ENCODE measurements at places on chromosomes 12 and 14.

GRCh38 chr12:33546004-33546403 is 106.4 kb upstream of the SYT10 start:
- no peak for DNase-seq

- no peak for DNase-seq
Measured at GRCh38 chr12:89523843-89524540, 604 bp downstream of the GALNT4 start.

DNA sequence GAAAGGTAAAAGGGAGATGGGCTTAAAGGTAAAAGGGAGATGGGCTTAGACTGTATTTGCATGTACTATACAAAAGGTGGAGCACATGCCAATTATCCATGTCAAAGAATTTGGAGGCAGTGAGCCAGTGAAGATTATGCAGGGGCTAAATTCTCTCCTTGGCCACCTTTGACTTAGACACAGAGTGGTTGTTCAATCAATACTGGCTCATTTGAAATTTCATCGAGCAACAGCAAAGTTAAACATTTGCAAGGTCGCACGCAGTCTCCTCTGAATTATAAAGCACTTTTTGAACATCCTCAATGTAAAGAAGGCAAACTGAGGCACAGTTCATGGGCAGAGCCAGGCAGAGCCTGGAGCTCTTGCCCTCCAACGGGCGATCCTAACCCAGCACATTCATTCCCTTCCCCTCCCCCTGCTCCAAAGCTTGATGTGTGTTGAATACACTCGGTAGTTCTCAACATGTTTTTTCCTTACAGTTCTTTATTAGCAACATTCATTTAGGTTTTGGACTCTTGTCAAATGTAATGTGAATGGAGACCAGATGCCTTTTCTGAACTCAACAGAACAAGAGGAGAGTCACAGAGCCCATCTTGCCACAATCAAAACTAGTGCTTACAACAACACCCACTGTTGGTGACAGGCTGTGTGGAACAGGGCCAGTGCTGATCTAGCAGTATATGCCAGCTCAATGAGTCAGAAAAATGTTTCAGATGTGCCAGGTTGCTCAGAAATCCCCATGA is 169.7 kb upstream of the G2E3 start:
- DNase-seq = no peak

DNA sequence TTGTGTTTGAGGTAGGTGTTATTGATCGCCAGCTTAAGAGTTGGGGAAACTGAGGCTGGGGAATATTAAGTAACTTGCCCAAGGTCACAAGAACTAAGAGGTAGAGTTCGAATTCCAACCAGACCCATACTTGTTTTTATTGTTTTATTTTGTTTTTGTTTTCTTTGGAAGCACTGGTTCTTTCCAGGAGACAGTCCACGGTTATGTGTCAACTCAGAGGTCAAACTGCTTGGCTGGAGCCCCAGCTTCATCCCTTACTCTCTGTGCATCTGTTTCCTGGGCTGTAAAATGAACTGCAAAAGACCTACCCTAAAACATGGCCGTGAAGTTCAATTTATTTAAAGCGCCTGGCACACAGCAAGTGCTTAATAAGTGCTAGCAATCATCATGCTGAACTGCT is 74.4 kb upstream of the MAP1LC3B2 start:
- DNase-seq = no peak

DNA sequence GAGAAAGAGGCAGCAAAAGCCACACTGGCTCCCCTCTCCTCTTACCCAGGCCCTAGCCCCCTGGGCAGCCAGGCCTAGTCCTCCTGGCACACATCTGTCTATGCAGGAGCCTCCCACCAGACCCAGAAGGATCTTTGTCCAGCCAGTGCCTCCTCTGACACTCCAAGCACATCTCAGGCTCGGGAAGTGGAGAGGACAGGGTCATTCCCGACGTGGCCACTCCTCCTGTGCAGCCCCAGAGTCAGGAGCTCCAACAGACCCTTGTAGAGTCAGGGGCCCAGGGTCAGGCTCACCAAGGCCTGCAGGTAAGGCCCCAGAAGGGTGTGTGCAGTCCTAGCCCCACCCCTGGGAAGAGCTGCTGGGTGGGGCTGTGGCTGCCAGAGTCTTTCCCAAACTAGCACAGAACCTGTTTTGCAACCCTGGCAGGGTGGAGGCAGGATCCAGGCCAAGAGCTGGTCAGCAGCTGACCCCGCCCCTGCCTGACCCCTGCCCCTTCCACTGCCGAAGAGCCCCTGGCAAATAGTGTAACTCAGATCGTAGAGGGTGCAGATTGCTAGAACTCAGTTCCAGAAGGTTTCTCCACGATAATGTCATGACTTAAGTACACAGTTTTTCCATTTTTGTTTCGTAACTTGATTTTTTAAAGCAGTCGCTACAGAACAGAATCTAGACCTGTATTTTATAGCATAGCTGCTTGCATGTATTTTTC is 26.6 kb upstream of the PNMA1 start:
- DNase-seq = no peak

GRCh38 chr12:34350092-34351041 is 328.1 kb downstream of the ALG10 start:
- no peak for DNase-seq

DNA sequence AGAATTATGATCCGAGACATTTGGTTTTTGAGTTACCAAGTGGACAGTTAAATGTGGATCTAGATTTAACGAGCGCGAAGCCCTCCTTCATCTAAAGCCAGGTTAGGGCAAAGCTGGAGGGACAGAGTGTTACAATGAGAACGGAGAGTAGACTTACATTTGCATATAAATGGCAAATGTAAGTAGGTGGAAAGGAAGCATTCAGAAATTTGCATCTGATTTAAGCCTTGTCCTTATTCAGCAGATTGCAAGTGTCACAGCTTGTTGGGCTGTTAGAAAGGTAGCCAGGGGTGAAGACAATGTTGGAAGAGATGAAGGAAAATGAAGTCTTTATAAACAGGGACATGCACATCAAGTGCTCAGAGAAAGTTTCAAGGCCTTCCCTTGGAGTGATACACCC is 806.2 kb downstream of the GALC start:
- DNase-seq = no peak

GRCh38 chr12:41277100-41277945 is 89.2 kb downstream of the PDZRN4 start:
- peak; percentile 78 for DNase-seq

- DNase-seq = no peak
Measured at GRCh38 chr12:111362687-111363475, 6.0 kb downstream of the PHETA1 start.

DNA sequence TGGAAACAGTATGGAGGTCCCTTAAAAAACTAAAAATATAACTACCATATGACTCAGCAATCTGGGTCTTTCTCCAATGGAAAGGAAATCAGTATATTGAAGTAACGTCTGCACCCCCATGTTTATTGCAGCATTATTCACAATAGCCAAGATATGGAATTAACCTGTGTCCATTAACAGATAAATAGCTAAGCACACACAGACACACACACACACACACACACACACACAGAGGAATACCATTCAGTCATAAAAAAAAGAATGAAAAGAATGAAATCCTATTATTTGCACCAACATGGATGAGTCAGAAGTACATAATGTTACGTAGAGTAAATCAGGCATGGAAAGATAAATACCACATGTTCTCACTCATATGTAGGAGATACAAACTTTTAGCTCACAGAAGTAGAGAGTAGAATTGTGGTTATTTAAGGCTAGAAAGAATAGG is 4.7 kb downstream of the KLRK1 start:
- no peak for DNase-seq

GRCh38 chr12:6507102-6507998 is 13.4 kb downstream of the NCAPD2 start:
- no peak for DNase-seq

DNA sequence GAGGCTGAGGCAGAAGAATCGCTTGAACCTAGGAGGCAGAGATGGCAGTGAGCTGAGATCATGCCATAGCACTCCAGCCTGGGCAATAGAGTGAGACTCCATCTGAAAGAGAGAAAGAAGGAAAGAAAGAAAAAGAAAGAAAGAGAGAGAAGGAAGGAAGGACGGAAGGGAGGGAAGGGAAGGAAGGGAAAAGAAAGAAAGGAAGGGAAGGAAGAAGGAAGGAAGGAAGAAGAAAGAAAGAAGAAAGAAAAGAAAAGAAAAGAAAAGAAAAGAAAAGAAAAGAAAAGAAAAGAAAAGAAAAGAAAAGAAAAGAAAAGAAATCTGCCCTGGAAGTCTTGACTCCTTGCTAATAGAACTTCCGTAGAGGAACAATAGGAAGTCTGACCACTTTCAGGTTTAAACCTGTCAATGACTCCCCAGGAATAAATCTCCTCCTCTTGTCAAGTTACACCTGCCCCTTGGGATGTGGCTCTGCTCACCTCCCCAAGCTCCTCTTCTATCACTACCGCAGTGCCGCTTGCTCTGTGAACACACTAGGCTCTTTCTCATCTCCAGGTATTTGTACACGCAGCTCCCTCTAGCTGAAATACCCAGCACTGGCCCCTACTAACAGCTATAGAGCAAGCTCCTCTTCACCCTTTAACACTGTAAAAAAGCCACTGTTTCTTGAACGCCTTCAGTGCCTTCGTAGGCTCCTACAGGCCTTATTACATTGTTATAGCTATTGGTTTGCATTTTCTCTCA is 773.1 kb upstream of the TBX3 start:
- no peak for DNase-seq

GRCh38 chr12:65510584-65511050 is 232.1 kb downstream of the MSRB3 start:
- DNase-seq = no peak

GRCh38 chr12:26425587-26426260 is 230.4 kb downstream of the SSPN start:
- DNase-seq = no peak

GRCh38 chr12:318759-319515 is 56.3 kb upstream of the SLC6A13 start:
- DNase-seq = no peak

GRCh38 chr12:122880668-122881067 is 15.3 kb downstream of the VPS37B start:
- DNase-seq = peak; percentile 84

GRCh38 chr12:104410326-104410725 is 46.4 kb upstream of the CHST11 start:
- no peak for DNase-seq

DNA sequence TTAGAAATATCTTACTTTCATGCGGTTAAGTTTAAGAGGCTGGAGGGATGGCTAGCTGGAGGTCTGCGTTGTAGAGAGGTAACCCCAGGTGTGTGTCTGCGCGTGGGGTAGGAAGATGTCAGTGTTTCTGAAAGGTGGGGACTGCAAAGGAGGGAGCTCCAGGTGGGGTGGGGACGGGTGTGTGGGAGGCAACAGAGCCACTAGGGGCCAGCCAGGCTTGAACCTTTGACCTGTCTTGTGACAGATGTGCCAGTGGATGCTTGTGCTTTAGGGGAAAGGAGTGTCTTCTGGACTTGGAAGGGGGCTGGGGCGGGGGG is 841 bp downstream of the GLI1 start:
- DNase-seq = no peak

GRCh38 chr12:68851592-68852306 is 43.8 kb downstream of the MDM2 start:
- DNase-seq = no peak

- no peak for DNase-seq
Measured at GRCh38 chr12:64318605-64319004, 72.0 kb downstream of the C12orf56 start.

DNA sequence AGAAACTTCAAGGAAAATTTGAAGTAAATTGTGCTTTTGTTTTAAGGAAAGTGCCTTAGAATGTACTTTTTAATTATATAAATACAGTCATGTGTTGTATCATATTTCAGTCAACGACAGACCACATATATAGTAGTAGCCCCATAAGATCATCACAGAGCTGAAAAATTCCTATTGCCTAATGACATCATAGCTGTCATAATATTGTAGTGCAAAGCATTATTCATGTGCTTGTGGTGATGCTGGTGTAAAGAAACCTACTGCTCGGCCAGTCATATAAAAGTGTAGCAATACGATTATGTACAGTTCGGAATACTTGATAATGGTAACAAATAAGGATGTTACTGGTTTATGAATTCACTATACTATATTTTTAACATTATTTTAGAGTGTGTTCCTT is 198.9 kb upstream of the SLC16A7 start:
- no peak for DNase-seq

GRCh38 chr14:50335389-50335788 is 23.3 kb downstream of the DMAC2L start:
- DNase-seq = peak; percentile 12

GRCh38 chr12:95626854-95627253 is 75.6 kb upstream of the USP44 start:
- no peak for DNase-seq

GRCh38 chr12:86623267-86623666 is 367.1 kb upstream of the MGAT4C start:
- DNase-seq = no peak

GRCh38 chr14:77562681-77563080 is 53.8 kb downstream of the SPTLC2 start:
- DNase-seq = no peak

DNA sequence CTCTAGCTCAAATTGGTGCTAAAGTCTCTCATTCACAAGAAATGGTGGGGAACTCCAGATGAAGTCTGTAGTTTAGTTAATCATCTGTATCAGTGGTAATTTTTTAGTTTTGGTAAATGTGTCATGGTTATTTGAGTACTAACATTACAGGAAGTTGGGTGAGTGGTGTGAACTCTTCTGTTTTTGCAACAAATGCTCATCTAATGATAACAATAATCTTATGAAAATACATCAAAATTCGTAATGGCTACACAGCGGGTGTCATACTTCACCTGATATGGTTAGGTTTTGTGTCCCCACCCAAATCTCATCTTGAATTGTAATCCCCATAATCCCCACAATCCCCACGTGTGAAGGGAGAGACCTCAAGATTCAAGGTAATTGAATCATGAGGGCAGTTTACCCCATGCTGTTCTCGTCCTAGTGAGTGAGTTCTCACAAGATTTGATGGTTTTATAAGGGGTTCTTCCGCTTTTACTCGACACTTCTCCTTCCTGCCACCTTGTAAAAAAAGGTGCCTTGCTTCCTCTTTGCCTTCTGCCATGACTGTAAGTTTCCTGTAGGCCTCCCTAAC is 209.3 kb upstream of the FOXN3 start:
- peak; percentile 45 for DNase-seq

DNA sequence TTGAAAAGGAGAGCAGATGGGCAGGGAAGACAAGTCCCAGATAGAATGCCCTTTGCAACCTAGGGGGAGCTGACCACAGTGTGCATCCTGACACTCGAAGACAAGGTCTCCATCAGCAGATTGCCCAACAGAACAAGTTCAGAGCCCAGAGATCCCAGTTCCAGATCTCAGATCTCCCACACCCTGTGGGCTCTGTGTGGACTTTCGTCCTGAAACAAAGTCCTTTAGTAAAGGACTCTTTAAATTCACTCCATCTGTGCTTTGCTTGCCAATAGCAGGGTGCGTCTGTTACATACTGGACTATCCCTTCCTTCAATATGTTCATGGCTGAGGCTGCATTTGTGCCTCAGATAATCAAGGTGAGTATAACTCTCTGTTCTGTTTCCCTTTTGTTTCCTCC is 8.7 kb upstream of the C1RL start:
- DNase-seq = no peak

Measured in hematopoietic multipotent progenitor cell treated with erythropoietin and hydrocortisone succinate and interleukin-3 and kit ligand, for 4 days (in vitro differentiated cells).